ENCODE measurements at places on chromosomes 5 and 9.

DNA sequence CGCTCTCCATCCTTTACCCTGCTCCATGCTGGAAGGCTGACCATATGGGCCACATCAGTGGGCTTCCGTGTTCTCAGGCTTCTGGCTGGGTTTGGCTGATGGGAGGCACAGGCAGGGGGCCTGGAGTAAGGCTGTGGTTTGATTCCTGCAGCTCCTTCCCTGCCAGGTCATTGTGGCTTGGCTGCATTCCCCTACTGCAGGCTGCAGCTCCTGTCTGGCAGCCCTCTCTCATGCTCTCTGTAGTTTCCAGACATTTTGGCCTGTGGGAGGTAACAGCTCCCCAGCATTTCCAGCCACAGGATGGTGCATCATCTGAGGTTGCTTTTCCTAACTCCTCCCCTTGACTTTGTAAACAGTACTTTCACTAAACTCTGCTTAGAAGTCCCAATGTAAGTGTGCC, 102.0 kb upstream of the PTPN3 start:
- no peak for DNase-seq

- DNase-seq, result no peak
These were observed 265.3 kb downstream of the FSTL4 start for GRCh38 chr5:133347039-133347438.

DNA sequence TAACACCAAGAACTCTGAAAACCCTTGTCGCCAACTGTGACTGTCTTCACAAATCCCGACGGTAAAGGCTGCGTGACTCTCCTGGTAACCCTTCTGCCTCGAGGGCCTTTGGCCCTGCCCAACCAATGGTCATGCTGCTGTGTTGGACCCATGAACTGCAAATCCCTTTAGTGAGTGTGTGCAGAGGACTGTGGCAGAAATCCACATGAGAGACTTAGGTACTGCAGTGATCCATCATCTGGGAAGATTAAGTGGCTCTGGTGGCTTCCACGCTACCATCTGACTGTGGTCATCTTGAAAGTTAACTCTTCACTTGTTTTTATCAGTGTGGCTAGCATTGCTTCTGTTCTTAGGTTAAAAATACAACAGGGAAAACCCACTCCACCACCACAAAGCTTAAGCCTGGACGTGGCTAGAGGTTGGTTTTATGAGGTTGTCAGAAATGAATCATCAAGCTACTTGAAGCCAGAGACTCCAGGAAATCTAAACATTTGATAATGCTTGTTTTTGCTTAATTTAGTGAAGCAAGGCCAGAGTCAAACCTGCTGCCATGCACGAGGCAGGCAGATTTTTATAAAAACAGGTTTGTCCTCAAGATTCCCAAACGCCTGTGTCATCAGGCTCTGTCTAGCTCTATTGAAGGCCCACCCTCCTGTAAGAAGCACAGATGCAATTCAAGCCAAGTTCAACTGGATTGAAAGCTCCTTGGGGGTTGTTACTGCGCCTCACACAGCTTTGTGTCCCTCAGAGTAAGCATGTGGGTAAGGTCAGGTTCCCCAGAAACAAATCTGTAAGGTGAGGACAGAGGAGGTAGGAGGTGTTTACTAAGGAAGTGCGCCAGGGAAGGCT, 52.7 kb upstream of the ERCC6L2 start:
- DNase-seq, result peak; percentile 7

DNA sequence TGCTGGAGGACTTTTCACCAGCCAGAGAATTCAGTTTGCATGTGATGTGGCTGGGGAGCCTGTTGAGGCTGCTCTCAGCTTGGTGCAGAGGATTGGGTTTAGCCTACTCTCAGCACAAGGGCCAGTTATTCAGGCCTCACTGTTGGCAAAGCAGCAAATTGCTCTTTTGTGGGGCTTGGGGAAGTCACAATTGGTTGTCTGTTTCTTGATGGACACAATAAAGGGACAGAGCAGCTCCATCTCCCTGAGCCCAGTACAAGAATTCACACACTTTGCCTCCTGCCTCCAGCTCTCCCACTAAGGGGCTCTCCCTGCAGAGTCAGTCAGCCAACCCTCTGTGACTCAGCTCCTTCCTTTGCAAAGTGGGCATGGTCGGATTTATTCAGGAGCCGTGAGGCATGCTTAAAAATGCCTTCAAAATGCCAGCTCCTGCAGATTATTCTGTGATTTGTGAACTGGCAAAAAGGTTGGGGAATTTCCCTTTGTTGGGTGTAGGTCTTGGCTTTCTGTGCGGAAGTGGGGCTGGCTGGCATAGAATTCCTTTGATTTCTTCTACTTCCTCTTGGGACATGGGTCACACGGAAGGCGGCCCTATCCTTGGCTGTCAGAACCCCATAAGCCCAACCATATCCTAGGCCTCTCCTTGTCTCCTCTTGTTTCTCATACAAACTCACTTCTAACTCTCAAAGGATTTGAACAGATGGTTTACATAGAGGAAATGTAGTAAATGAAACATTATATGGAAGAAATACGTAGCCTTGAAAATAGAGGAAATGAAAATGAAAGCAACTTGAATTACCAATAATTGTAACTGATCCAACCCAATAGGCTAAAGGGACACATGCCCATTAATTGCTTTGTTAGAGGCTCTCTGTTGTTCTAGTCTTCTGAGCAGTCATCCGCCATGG, 118.7 kb upstream of the CD180 start:
- no peak for DNase-seq

GRCh38 chr5:99000876-99001275, 72.1 kb upstream of the CHD1 start:
- no peak for DNase-seq

DNA sequence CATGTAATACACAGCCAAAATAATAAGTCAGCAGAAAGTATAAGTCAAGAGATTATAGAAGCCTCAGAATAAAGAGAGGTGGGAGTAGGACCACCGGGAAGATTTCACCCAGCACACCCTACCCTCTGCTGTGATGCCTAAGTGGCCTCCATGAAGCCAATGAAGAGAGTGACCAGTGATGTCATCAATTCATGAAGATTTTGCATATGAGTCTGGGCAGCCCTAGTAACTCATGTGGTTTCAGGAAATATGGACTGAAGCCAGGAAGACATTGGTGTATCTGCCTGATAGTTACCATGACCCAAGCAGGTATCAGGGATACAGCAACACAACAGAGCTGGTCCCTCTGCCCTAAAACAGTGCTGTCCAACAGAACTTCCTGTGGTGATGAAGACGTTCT, 135.3 kb downstream of the ADAMTS12 start:
- DNase-seq, result no peak
